ENCODE measurements at places on chromosomes 4 and X.

DNA sequence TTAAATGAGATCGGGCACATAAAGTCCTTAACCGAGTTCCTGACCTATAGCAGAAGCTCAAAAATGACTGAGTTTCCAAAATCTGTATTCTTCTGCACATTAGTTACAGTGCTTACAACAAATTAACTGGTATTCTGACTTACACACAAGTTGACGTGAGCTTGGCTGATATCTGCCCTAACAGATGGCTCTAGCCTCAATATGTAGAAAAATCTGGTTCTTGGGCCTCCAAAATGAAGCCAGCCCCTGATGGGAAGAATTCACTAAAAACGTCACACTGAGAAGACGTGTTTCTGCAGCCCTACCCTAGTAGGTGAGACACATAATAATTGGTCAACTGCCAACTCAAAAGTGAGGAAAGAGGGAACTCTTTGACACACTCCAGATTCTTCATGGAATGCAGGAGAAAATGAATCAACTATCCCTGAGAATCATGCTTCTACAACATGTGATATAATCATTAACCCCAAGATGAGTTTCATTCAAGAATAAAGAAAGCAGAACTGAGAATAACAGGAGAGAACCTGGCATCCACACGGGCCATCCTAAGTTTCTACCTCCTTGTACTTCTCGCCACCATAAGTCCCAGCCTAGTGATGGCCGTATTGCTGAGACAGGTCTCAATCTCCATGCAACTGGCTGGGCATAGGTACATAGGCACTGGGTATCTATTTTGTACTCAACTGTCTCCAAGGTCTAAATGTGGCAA, 8.2 kb downstream of the STX18 start:
- no peak for DNase-seq

GRCh38 chrX:115226929-115227328, 7.0 kb downstream of the LRCH2 start:
- no peak for DNase-seq

DNA sequence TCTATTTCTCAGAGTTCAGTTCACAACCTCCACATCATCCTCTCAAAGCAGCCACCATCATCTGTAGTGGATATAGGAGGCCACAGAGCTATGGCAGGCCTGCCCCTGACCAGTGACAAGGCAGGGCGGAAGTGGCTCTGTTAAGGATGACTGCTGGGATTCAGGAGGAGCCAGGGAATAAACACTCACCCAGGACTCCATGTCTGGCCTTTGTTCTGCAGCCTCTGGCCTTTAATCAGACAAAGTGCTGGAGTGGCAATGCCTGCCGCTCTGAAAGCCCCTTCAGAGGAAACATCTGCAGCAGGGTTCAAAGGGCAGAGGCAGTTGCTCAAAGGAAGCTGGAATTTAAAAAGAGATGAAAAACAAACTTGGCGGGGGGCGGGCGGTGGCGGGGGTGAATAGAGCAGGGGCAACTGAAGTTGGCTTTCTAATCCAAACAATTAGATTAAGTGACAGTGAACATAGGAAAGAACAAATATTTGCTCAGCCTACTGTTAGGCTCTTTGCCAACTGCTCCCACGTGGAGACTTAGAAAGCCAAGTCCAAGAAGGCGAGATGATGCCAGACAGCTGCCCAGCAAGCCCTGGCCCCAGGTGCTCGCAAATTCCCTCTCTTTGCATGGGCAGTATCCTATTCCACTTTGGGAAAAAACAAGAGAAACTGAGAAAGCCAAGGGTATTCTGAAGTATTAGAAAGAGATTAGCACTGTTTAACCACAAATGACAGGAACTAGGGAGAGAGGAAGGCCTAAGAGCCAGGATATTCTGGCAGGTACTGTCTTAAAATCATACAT, 5.5 kb downstream of the MPP1 start:
- DNase-seq: no peak

- no peak for DNase-seq
These were observed 193.9 kb downstream of the ANAPC10 start for GRCh38 chr4:144903953-144904711.

DNA sequence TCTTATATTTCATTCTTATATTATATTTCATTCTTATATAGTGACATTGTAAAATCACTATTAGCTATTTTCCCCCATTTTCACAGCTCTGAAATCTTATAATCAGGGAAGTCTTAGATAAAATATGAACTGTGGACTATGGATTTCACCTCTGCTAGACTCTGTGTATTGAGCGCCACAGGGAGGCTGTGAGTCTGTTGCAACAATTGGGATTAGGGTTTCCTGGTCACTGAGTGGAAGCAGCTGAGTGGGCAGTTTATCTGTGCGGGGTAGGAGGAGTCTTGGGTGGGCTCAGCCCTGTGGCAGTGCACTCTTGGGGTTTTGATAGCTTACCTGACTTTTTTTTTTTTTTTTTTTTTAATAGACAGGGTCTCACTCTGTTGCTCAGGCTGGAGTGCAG, 249.5 kb downstream of the PTTG2 start:
- DNase-seq: no peak

- DNase-seq: no peak
These were observed 41.5 kb upstream of the CYP4V2 start for GRCh38 chr4:186149872-186150271.

- DNase-seq: no peak
These were observed 150.6 kb downstream of the MXRA5 start for GRCh38 chrX:3195845-3196244.

DNA sequence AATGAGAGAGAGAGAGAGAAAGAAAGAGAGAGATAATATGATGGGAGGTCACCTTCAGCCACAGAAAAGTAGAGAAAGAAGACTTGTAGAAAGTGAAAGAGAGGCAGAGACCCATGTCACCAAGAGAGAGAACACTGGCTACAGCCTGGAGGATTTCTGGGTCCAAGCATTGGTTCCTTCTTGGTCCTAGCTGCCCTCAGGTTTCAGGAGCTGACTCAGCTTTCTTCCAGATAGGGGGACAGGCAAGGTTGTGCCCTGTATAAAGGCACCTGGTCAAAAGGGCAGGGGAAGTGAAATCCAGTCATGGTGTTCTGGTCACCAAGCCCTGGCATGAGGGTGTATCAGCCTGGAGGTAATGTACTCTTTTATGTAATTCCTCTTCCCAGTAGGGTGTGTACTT, 47.5 kb upstream of the XK start:
- no peak for DNase-seq

DNA sequence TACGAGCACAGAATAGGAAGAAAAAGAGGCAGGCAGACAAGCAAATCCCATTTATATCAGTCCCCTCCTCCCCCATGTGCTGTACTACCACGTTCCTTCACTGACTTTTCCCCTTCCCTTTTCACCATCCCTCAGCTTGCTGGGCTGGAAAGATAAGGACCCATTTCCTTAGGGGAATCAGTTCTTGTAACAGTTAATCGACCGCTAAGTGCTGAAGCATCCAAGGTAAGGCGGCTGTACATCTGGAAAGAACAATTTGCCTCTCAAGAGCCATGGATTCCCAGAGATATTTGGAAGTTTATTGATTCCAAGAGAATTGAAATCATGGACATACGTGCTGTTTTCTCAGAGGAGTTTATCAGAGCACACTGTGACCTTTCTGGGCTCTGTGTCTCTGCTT, 1688.0 kb downstream of the STIM2 start:
- no peak for DNase-seq

GRCh38 chr4:52701207-52701606, 42.1 kb upstream of the USP46 start:
- no peak for DNase-seq

GRCh38 chr4:122533841-122534240, 77.3 kb upstream of the IL2 start:
- no peak for DNase-seq

- no peak for DNase-seq
These were observed 30.3 kb downstream of the AMMECR1 start for GRCh38 chrX:110287605-110288004.

GRCh38 chr4:70538869-70539268, 20.5 kb downstream of the AMTN start:
- no peak for DNase-seq

GRCh38 chr4:85824166-85824945, 349.4 kb downstream of the ARHGAP24 start:
- no peak for DNase-seq

GRCh38 chr4:26459756-26460530, 30.3 kb downstream of the CCKAR start:
- DNase-seq: no peak

GRCh38 chr4:128452415-128452814, 164.8 kb upstream of the PGRMC2 start:
- no peak for DNase-seq

GRCh38 chr4:76886214-76886613, 11.7 kb downstream of the SOWAHB start:
- DNase-seq: no peak

GRCh38 chr4:13493793-13494192, 9.7 kb upstream of the RAB28 start:
- no peak for DNase-seq

DNA sequence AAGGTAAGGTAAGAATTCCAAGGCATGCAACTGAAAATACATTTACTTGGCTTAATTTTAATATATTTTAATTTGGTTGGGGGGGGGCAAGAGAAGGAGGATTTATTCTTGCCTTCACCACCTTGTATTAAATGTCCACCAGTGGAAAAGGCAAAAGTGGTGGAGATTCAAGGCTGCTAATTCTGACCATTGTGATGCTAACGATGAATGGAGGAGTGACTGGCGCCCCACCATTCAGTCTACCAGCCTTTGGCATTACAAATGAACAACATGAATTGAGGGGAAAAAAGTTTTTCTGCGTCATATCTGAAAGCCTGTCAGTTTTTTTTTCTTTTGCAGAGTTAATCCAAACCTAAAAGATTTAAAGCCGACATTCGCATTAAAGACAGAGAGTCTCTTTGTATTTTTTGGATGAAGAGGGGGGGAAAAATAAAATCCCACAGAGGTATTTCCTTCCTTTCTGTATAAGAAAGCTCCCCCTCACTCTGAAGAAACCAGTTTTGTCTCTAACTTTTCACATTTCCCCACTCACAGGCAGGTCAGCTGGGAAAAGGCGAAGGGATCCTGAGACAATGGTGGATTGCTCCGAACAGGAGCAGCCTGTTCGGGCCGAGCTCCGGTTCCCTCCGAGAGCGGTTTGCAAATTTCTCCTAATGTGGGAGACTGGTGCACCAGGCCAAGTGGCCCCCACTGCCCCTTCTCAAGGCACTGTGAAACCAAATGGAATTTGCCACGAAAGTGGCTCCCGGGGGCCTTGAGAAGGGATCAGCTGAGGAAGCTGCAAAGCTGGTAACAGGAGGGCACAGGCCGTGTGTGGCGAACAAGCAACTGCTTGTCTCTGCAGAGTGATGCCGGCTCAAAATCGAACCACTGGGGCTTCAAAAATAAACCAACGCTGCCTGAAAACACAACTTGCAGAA, 28.1 kb downstream of the SHISA3 start:
- DNase-seq: no peak

- no peak for DNase-seq
These were observed 9.4 kb upstream of the HERC5 start for GRCh38 chr4:88447371-88448095.

GRCh38 chr4:104693601-104694201, 199.0 kb upstream of the CXXC4 start:
- DNase-seq: no peak

GRCh38 chr4:82583897-82584587, 22.3 kb upstream of the TMEM150C start:
- no peak for DNase-seq

- no peak for DNase-seq
These were observed 310.8 kb downstream of the AFF2 start for GRCh38 chrX:148811236-148811635.

GRCh38 chr4:116885579-116885978, 199.8 kb downstream of the TRAM1L1 start:
- DNase-seq: no peak

DNA sequence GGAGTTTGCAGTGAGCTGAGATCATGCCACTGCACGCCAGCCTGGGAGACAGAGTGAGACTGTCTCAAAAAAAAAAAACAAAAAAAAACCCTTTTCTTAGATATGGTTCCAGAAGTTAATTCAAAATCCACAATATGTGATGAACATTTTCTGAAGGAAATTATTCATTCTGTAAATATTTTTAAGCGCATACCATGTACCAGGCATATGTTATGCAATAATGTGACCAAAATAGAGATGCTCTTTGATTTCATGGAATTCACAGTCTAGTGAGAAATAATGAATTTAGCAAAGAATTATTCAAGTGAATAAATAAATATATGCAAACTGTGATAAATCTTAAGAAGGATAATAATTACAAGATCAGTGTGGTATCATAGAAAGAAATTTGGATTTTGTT, 174.7 kb downstream of the GC start:
- DNase-seq: no peak

DNA sequence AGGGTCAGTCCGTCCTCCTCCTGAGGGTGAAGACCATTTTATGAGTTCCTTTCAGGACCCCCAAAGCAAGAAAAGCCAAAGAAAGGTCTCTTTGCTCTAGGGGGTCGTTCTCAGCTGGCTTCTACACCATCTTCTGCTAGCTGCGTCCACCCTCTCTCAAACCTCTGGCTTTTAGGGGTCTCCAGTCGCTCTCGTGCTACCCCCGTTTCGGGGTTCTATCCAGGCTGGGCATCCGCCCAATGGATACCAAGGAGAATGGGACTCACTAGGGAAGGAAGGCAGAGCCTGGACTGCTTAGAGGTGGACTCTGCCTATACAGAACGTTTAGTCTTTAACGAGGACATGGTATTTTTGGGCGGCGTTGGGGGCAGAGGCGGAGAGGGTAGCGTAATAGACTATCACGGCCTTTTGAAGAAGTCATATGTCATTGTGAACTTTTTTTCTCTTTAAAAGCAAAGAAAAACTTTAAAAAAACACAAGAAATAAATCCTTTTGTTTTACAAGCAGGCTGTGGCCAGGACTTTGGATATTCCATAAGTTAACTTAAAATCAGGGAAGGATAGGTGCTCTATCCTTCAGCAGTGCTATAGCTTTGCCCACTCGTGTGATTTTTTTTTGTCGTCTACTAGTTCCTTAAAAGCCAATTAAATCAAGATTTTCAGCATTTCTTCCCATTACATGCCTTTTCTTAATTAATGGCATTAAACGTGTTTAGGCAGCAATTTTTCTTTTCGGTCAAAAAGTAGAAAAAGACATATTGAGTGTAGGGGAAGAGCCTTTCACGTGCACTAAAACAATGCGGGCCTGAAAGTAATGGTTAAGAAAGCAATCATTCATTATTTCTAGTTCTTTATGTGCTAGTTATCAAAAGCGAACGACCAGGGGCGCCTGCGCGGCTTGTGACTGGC, 7.2 kb upstream of the PITX2 start:
- DNase-seq: no peak

Data from GM12892 (cell line).